T-helper 9 cell (primary cell): ENCODE measurements at places on chromosomes 7 and 10.

GRCh38 chr7:108114117-108114841, 15.9 kb downstream of the LAMB4 start:
- DNase-seq: no peak

DNA sequence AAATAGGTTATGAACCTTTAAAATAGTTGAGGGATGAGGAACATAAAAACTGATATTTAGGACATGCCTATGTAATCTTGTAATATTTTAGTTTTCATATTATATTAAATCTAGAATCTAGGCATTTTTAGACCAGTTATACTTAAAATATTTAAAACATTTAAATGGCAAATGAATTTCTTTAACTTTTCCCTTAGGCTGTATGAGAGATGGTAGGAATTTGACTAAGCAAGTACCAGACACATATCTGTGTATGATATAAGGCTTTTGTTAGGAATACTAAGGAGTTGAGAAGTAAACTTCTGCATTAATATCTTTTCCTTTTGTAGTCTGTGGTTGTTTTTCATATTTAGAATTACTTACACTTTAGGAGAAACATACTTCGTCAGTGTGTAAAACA, 25.1 kb downstream of the SEPTIN7 start:
- no peak for DNase-seq

DNA sequence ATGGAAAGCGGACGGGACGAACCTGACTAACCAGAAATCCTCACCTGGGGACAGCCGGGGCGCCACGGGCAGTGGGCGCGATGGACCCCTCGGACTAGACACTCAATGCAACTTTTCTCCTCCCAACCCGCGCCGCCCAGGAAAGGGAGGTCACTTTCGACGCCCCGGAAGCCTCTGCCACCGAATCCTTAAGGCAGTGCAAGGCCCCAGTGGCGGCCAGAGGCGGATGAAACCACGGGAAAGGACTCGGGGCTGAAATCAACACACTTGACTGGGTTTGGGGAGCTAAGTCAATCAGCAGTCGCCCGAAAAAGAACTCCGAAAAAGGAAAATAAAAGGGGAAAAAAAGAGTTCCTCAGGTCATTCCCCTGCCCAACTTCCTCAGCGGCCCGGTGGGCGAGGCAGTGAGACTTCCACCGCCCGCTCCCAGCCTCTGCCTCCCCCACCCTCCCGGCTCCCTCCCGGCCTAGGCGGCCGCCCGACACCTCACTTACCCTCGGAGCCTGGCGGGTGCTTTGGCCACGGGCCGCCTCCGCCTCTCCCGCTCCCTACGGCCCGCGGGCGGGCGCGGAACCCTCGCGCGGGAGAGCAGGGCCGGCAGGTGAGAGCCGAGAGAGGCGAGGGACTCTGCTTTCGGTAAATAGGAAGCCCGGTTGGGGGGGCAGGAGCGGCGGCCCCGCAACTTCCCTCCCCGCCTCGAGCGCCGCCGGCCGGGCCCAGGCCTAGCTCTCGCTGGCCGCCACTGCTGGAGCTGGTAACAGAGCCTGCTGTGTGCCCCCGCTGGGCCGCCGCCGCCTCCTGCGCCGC, 518 bp downstream of the WAPL start:
- peak; percentile 38 for DNase-seq

DNA sequence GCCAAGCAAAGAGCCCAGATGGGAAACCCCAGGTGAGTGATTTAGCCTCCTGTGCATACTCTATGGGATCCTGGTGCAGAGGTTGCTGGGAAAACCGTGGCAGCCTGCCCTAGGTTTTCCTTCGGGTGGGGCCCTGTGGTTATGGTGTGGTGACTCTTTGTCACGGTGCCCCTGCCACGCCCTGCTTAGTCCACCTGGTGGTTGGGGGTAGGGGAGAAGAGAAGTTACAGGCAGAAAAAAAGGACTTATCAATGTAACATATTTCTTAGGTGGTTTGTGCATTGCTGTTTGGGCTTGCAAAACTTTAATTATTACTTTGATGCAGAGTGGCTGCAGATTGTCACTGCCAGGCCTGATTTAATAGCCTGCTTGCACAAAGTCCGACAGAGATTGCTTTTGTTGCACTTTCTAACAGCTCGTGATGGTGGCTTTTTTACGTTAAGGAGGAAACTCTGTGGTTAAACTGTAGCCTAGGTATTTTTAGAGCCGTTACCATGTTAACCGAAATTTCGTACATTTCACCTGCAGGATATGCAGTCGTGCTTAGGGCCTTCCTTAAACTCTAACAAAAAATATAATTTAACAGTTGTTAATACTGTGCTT, 197.4 kb downstream of the RNLS start:
- peak; percentile 34 for DNase-seq

- no peak for DNase-seq
These were observed 827 bp upstream of the FASTK start for GRCh38 chr7:151081170-151082101.

GRCh38 chr7:1964913-1965578, 267.7 kb downstream of the MAD1L1 start:
- DNase-seq: no peak

- no peak for DNase-seq
These were observed 165.0 kb downstream of the RGS10 start for GRCh38 chr10:119377451-119377957.

DNA sequence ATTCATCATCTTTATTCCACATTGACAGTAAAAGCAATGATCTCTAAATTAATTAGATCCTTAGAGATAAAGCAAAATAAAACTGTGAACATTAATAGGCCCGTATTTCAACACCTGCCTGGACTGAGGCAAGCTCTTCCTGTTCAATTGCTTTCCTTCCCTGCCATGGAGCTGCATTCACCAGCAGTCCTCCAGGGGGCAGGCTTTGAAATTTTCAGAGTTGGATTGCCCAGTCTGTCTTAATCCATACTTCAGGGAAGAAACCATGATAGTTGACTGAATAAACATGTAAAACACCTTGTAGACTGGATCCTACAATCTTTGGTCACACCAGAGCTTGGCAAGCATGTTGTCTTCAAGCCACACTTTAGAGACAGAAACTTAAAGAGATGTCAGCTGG, 936.6 kb downstream of the NRG3 start:
- no peak for DNase-seq

DNA sequence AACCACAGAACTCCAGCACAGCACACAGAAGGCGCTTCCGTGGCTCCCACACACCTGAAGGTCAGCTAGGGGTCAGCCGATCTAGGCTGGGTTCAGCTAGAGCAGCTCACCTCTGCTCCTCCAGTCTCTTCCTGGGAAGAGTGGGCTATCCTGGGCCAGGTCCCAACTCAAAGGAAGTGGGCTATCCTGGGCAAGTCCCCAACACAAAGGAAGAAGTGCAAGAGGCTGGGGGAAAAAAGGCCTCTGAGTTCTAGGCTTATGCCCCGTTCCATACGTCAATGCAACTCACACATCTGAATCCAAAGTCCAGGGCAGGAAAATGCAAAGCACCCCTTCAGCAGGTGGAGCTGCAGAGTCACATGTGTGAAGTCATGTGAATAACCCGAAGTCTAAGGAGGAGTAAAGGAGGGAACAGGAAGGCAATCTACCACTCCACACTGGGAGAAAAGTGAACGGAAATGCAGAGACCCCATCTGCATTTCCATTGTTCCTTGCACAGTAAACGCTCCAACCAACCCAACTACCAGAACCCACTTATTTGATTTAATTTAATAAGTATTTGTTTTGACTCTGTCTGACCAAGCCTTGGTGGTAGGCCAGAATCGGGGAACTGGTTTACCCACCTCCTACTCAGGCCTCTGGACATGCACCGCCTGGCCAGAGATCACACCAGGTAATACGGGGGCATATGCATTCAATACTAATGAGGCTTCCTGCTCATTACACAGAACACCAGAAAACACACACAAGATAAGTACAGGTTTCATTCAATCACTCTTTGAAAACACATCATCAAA, 95.5 kb upstream of the RNF32 start:
- DNase-seq: no peak

- DNase-seq: no peak
These were observed 88.8 kb upstream of the ITGB1 start for GRCh38 chr10:33046792-33047191.

DNA sequence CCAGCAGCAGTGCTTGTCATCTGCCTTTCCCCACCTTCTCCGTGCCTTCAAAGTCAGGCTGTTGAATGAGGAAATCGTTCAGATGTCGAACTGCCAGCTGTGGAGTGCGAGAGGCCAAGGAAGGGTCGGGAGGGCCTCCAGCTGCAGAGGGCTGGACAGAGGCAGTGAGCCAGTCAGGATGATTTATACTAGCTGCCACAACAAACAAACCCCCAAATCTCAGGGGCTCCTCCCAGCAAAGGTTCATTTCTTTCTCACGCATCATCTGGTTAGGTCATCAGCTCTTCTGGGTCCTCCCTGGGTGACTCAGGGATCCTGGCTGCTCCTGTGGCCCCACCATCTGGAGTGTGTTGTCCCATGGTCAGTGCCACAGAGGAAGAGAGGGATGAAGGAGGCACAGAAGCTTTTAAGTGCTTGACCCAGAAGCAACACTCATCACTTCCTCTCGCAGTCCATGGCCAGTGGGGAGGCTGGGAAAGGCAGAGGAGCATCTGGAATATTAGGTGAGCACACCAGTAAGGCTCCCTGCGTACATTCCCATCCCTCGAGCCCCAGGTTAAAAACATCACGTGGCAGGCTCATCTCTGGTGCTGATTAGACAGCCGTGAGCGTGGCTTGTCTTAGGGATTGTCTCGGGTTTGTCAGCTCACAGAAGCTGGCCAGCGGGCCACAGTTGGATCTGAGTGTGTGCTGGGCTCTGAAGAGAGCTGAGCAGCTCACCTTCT, 140.7 kb downstream of the RGS10 start:
- DNase-seq: no peak

DNA sequence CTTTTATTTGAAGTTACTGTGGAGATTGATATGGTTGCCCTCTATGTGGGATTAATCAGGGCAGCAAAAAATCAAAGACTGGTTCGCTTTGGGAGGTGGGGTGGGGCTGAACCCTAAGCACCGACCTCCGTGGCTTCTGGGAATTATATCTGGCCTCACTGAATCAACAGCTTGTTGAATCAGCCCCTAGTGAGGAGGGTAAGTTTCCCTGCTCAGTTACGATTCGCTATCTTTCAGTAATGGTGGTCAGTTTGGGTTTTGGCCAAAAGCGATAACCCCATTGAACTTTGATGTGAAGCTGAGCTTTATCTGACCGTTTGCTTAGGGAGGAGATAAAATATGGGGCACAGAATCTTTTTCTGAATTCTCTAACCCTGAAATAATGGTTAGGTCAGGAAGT, 16.6 kb upstream of the ARPC1A start:
- DNase-seq: no peak

- DNase-seq: no peak
These were observed 38.6 kb upstream of the ARL4A start for GRCh38 chr7:12648704-12649261.

DNA sequence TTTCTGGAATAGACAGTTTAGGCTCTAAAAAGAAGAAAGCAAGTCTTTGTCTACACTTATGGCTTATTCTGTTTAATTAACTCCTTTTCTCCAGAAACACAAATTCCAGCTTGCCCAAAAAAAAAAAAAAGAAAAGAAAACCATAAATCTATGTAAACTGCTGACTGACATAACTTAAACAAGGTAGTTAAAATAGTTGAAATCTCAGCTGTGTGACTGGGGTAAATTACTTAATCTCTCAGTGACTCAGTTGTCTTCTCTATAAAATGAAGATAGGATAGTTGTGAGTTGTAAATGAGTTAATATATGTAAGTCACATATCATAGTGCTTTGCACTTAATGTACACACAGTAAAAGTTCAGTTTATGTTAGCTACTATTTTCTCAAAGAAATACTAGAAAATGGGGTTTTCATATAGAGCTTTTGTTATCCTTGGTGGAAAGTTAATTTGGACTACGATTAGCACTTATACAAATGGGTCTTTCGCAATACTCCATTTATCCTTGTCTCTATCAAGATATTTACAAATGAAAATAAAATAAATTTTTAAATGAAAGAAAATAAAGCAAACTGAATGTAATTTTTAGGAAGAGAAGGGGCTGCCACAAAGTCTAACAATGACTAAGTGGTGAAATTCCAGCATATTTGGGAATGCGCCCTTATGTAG, 200.9 kb downstream of the MBL2 start:
- DNase-seq: no peak

DNA sequence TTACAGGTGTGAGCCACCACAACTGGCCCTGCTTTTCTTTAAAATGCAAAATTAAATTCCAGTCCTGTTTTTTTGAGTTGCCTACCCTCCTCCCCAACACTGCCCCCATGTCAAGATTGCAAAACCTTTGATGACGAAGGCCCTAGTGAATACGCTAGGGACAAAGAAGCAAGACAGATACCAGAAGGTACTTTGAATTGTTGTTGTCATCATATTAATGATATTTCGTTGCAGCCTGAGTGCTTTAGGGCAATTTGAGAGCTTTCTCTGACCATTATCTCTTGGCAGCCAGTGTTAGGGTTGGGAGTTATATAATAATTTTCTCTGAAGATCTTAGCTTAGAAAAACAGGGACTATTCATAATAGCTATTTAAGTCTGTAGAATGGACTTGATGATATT, 7.1 kb downstream of the CCSER2 start:
- DNase-seq: no peak

GRCh38 chr10:126904818-126905701, at the start of gene DOCK1:
Gene DOCK1, plus strand, starts transcription at chr10:126905428. Its CDS starts 90 bp downstream, at chr10:126905518.
- no peak for DNase-seq

DNA sequence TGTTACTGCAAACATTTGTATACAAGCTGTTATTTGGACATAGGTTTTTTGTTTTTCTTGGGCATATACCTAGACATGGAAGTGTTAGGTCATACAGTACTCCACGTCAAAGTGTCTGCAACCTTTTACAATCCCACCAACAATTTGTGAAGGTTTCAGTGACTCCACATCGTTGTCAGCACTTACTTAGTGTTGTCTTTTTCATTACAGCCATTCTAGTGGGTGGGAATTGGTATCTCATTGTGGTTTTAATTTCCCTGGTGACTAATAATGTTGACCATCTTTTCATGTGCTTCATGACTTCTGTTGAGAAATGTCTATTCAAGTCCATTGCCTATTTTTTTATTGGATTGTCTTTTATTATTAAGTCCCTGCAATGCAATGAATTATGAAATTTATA, 95.0 kb downstream of the UBE3C start:
- DNase-seq: no peak

DNA sequence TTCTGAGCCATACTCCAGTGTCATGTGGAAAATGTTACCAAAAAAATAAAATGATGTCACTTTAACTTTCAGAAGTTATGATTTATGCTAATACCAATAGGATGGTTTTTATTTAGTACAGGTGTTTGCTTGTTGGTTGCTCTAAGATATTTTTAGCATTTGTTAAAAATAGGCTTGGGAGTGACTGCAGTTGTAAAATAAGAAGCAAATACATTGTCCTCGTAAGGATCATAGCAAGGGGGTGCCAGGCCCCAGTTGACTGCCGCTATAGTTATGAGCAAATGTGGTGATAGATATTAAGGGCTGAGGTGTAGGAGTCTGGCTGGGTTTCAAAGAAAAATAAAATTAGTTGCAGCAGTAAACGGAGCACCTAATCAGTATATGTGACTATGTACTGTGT, 354.4 kb upstream of the BMPER start:
- DNase-seq: no peak
